ENCODE measurements at places on chromosomes 4 and X.

DNA sequence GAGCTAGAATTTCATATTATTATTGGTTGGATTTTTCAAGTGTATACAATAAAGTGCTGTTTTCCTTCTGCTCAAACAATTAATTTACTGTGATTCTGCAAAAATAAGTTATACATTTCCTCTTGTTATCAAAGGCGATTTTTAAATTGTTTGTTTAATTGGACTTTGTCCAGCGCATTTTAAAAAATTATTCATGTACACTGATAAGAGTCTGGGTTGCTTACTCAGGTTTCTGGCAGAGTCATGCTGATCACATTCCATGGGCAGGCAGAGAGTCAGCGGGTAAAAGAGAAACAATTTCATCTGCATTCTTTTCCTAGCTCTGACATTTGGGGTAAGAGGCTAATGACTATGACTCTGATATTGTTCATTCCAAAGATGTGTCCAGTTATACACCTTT lies 8.9 kb downstream of the FAT4 start:
- no peak for DNase-seq

GRCh38 chr4:27484216-27484615 lies 623.6 kb downstream of the STIM2 start:
- DNase-seq = no peak

- DNase-seq = no peak
Observed at GRCh38 chr4:60945641-60946040, 254.5 kb upstream of the ADGRL3 start.

DNA sequence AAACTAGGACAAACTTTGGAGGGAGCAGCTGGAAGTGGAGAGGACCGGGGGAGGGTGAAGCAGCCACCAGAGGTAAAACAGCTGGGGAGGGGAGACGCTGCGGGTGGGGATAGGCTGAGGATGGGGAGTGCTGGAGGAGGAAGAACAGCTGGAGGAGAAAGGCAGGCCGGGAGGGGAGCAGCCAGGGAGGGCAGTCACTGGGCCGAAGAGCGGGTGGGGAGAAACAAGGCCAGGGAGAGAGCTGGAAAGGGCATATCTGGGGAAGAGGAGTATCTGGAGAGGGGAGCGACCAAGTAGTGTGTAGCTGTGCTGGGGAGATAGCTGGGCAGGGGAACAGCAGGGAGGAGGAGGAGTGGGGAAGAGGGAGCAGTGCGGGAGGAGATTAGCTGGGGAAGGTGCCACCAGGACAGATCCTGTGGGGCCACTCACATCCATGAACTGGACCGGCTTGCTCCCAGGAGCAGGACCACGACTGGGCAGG lies 2.7 kb downstream of the SLC38A5 start:
- DNase-seq = no peak

- no peak for DNase-seq
Observed at GRCh38 chr4:158938220-158939044, 164.4 kb upstream of the RAPGEF2 start.

- no peak for DNase-seq
Observed at GRCh38 chrX:139560221-139560620, 29.7 kb downstream of the F9 start.

DNA sequence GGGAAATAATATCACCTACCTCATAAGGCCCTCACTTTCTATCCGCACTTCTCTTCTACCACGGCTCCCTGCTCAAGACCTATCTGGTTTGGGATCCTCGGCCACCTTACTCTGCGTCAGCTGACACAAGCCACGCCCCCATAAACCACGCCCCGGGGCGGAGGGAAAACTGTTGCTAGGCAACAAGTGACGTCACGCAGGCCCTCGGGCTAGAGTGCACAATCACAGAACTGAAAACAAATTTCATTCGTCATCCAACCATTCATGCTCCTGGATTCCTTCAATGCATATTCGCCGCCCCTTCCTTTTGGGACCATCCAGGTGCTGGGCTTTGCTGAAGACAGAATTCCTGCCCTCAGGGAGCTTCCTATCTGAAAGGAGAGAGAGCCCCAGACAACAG lies 66.3 kb downstream of the SMC1A start:
- DNase-seq = no peak

- no peak for DNase-seq
Observed at GRCh38 chr4:94641702-94642560, 115.8 kb upstream of the BMPR1B start.

DNA sequence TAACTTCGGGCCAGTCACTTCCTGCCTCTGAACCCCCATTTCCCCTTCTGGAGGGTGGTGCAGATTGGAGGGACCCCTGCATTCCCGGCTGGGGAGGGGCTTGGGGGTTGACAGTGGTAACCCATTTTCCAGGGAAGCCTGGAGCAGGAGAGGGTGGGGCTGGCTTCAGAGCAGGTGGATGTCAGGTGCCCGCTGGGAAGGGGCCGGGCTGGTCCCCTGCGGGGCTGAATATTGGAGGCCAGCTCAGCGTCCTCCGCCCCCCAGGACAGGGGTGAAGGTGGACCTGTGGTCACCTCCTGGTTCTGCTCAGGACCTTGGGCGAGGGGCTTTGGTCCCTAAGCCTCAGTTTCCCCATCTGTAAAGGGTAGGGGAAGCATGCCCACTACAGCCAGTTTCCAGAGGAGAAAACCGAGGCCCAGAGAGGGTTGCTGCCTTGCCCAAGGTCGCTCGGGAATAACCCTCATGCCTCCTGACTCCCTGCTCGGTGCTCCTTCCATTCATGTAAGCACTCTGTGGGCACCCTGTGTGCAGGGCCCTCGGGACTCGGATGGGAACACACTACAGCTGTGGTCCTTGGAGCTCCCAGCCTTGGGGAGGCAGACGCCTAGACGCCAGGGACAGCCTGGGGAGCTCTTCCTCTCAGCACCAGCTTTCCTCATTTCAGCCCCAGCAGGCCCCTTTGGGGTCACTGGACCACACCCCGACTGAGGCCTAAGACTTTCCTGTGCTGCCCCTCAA lies 683 bp downstream of the MAN2B2 start:
- no peak for DNase-seq

DNA sequence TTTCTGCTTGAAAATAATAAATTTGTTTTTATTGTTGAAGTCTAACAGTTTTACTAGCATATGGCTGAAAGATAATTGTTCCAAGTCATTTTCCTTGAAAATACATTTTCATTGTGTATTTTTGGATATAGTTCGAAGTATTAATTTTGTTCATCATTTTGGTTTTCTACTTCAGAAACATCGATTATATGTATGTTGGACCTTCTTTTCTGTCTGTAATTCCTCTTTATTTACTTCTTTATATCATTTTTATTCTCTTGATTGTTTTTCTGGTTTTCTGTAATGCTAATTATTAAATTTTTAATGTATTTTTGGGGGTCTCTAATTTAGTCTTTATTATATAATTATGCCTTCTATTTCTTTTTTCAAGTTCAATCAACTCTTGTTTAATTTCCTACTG lies 407.1 kb upstream of the FRG1 start:
- DNase-seq = no peak

DNA sequence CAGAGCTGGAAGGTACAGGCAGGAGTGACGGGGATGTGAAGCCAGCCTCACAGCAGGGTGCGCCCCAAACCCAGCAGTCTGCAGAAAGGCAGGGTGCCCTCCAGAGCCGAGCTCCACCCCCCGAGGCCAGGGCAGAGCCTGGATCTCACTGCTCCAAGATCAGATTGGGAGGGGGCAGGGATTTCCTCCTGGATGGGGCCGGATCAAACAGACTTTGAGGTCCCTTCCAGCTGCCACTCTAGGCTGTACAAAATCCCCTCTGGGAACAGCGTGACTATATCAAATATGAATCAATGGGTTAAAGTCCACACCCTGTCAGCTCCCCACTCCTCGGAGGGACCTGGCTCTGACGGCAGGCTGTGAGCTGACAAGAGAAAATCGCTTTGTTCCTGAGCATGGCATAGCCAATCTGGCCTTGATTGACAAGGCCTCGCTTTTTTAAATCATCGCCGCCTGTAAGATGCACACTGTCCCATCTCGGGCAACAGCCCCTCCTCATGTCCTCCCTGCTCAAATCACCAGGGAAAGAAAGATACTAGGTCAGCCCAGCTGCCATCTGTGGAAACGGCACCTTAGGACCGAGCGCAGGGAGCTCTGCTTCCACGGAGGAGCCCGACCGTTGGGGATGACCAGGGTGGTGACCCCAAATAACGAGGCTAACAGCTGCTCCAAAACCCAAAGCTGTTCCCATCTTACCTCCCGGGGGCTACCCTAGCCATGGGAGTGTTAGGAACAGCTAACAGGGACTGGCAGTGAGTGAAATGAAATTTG lies 39.9 kb downstream of the PSAPL1 start:
- DNase-seq = no peak

DNA sequence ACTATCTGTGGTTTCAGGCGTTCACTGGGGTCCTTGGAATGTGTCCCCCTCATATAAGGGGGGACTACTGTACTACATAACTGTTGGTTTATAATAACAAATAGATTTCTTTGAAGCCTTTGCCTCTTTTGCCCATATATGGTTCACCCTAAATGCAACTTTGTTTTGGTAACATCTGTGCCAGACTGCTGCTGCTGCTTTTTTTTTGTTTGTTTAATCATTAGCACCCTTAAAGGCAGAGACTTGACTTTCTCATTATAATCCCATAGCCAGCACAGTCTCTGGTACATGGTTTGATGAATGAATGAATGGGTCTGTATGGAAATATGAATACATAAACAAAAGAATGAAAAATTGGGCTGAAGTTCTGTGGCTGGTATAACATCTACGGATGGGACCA lies 80.2 kb upstream of the LHFPL1 start:
- DNase-seq = no peak

- no peak for DNase-seq
Observed at GRCh38 chrX:22206781-22207180, 65.9 kb upstream of the CBLL2 start.

- no peak for DNase-seq
Observed at GRCh38 chr4:128256539-128256938, 31.1 kb downstream of the PGRMC2 start.

DNA sequence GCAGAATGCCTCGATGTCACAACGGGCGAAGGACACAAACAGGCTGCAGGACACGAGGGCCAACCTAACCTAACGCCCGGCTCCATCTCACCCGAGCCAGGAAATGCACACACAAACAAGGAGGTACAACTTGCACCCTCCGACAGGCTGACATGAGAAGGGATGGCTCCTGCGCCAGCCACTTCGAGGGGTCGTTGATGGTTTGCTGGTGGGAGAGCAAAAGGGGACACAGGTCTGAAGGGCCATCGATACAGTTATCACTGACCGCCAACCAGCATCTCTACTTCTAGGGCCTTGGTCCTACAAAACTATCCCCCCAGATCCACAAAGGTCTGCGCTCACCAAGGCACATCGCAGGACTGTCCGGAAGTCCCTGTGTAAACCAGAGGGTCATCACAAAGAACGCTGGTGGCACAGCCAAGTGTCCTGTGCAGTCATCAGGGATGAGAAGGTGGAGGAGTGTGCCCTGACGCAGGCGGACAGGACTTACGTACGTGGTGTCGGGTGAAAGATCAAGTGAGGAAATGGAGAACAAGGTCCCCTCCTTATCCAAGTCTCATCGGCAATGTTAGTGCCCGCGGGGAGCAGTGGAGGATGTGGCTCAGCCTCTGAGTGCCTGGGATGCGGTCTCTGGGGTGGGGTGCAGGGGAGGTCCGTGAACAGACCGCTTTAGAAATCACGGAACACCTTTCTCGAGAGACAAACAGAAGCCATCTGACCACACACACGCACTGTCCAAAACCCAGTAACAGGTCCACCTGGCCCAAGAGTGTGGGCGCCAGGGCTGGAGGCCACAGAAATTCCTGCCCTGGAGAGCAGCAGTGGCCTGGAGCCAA lies 7.0 kb downstream of the MXD4 start:
- DNase-seq = peak; percentile 2

GRCh38 chrX:20595928-20596575 lies 329.3 kb upstream of the RPS6KA3 start:
- DNase-seq = no peak

DNA sequence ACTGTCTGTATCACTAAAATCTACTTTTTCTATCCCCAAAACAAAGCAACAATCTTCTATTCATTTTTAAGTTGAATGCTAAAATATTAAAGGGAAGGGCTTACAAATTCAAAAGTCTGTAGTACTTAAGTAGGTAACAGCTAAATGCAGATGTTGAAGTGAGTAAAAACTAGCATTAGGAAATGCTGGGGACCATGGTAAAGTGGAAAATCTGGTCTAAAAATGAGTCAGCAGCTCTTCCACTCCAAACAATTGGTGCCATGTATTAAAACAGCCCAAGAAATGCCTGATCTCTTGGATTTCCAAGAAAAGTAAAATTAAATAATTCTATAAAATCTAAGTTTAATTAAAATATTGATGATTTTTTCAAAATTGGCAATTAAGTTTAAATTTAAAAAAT lies 73.3 kb upstream of the PPP3CA start:
- DNase-seq = no peak

DNA sequence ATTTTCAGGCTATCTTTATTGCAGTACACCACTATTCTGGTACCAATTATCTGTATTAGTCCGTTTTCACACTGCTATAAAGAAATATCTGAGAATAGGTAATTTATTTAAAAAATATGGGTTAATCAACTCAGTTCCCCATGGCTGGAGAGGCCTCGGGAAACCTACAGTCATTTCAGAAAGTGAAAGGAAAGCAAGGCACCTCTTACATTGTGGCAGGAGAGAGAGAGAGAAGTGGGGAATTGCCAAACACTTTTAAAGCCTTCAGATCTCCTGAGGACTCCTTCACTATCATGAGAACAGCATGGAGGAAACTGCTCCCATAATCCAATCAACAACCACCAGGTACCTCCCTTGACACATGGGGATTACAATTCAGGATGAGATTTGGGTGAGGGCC lies 54.7 kb downstream of the AMER1 start:
- DNase-seq = no peak

DNA sequence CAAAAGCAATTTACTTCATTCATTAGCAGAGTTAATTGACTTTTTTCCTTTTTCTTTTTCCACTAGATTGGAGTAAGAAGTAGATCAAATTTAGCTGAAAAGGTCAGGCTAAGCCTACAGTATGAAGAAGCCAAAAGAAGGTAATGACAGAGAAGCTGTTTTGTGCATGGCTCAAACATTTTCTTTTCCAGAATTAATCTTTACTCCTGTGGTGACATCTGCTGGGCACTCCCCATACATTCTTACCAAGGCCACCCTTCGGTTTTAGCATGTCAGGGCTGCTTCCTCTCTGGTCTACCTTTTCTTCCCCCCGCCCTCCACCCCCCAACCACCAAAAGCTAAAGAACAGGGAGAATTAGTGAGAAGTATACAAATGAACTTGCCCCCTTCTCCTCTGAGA lies 70.2 kb downstream of the CLDN22 start:
- no peak for DNase-seq

All from ascending aorta (tissue), 2 donors.